ENCODE measurements at places on chromosomes 2 and 18.

DNA sequence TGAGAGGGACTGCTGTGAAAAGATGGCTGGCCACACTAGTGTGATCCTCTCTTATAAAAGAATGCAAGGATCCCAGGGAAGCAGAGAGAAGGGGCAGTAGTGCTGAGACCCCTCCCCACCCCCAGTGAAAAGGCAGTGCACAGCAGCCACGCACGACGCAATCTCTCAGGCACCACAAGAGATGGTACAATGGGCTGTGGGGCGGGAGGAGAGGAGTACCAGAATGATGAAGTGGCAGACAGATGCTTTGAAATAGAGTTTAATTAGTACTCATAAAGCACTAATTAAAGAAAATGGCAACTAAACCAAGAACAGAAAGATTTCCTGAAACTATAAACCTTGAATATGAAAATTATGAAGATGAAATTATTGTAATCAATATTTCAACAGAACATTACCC lies 29.0 kb downstream of the B4GALT6 start:
- no peak for DNase-seq

DNA sequence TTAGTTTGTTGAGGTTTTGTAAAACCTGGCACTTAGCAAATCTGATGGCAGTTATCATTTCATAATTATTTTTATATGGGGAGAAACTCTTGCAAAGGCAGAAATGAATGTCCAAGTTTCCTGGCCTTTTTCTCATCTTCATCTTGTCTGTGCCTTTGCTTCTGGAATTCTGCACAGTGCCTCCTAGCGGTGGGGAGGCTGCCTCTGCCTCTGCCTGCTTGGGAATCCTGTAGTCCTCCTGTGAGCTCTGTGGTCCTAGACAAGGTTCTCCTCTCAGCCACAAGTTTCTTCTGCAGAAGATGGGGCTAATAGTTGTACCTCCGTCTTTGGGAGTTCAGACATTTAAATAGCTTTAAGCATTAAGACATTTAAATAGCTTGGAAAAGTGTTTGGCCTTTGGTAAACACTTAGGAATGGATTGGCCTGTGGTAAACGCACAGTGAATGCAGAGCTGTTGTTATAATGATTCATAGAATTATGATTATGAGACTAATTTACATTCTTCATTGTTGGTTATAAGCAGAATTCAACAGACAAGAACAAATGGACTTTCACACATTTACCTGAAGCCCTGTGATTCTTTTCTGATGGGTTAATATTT lies 101.2 kb downstream of the ZNF236 start:
- peak; percentile 62 for DNase-seq

DNA sequence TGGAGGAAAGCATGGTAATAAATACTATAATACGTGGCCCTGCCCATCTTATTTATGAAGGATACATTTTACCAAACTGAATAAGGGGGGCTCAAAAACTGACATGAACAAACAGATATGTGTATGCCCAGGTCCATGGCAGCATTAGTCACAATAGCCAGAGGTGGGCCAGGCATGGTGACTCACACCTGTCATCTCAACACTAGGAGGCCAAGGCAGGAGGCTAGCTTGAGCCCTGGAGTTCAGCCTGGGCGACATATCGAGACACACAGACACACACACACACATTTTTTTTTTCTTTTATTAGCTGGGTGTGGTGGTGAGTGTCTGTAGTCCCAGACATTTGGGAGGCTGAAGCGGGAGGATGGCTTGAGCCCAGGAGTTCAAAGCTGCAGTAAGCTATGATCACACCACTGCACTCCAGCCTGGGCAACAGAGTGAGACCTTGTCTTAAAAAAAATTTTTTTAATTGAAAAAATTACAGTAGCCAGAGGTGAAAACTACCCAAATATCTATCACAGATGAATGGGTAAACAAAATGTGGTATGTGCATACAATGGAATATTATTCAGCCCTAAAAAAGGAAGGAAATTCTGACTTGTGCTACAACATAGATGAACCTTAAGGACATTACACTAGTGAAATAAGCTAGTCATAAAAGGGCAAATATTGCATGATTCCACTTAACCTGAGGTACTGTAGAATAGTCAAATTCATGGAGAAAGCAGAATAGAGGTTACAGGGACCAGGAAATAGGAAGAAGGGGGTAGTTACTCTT lies 8.0 kb downstream of the ATP8B1 start:
- no peak for DNase-seq

DNA sequence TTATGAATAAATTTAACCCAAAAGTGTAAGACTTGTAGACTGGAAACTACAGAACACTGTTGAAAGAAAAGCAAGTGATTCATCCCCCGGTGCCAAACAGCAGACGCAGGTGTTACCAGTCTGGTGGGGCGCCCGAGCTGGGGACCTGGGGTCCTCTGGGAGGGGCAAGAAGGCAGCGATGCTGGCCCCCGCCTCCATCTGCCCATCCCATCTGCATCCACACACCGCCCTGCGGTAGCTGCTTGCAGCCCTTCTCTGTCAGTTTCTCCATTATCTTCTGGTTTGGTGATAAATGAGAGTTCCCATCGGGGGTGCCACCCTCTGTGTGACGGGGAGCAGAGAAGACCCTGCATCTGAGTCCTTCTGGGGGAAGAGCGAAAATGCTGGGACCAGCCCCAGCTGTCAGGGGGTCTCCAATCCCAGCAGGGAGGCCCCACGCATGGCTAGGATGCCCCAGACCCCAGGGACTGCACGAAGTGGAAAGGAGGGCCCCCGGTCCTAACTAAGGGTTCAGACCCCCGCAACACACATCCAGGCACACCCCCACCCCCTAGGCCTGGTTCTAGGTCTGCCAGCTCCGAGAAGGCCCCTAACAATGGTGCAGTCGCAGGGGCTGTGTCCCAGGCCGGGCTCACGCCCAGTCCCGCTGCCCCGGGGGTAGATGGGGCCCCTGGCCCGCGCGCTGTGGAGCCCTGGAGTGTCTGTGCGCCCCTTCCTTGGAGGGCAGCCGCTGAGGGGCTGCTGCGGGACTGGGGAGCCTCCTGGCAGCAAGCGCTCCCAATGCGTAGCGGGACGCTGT lies 686 bp upstream of the RGPD8 start:
- no peak for DNase-seq

DNA sequence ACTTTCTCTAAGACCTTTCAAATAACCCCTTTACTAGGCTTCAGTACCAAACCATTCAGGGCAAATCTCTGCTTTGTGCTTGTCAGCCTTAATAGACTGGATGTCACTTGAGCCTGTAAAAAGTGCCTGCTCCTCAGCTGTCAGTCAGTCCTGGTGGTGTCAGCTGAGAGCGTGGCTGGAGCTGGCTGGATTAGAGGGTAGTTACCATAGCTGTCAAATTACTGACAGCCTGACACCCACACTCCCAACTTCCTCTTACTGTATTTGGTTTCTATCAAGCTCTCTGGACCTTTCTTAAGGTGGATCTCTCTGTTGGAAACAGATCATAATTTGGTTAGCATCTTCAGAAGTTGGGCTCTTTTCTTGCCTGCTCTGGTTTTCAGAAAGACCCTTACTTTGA lies 371.4 kb upstream of the ATP5MC3 start:
- no peak for DNase-seq

Data from iPS-NIHi11 (cell line).